CD4-positive, alpha-beta T cell treated with Interleukin-15 for 4 hours (primary cell): ENCODE measurements at places on chromosomes 4 and X.

DNA sequence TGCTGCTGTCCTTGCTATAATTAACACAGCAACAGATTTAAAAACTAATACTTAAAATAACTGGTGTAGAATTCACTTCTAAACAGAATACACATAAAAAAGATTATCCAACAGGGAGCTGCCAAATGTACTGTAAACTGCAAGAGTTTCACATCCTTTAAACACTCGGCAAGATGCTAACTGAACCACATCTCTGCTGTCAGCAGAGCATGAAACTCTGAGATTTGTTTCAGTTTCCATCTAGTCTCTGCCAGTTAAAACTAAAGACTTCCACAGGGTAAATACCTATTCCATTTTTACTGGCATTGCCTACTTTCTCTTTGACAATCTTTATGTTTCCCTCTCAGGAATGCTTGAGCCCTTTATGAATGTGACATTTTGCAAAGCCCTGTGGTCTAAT lies 127.7 kb downstream of the SLC7A11 start:
- DNase-seq, result no peak

DNA sequence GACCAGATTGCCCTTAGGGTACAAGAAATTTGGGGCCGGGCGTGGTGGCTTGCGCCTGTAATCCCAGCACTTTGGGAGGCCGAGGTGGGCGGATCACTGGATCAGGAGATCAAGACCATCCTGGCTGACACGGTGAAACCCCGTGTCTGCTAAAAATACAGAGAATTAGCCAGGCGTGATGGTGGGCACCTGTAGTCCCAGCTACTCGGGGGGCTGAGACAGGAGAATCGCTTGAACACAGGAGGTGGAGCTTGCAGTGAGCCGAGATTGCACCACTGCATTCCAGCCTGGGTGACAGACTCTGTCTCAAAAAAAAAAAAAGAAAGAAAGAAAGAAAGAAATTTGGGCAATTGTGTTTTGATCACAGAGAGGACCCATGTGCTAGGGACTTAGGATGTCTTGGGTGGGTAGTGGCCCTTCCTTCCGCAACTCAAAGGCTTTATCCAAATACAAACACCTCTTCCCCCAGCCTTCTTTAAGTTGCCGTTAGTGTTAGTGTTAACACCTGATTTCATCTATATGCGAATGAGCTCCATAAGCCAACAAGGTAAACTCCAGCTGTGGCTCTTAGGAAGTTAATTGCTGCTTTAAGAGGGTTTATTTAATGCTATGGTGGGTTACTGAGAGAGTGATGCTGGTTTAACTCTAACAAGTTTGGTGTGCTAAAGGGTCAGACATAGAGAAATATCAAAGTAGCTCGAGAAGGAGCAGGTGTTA lies 8.6 kb upstream of the CCDC110 start:
- DNase-seq, result no peak

DNA sequence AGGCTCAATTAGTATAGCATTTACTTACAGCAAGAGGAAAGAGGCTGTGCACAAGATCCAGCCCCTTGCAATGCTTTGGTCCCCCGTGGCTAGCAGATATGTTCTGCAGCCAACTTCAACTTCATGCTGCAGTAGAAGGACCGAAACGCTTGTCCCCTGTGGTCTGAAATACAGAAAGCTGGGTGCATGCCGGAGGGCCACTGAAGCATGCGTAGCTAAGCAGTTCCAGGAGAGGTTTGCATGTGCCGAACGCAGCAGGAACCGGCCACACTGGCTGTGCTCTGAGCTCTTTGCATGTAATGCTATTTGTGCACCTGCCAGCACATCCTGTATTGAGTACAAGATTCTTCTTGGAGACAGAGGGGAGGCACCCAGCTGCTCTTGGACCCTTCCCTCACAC lies 35.8 kb upstream of the SHISA3 start:
- DNase-seq, result no peak

- DNase-seq, result no peak
These were observed 484.5 kb downstream of the PACRGL start for GRCh38 chr4:21184788-21185187.

DNA sequence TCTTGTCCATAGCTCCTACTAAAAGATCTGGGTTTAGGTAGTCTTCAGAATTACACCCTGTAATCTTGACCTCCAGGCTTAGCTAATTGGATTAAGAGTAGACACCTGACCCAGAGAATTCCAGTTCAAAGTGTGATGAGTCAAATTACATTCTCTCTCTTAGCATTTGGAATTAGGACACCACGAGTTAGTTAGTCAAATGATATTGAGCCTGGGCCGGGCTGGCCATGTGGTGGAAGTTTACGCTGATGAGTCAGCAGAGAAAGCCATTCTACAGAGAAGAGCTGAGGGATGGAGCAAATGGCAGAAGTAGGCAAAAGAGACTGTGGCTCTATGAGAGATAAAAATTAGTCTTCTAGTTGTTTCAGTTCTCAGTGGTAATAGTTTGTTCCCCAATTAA lies 31.1 kb downstream of the CEP44 start:
- DNase-seq, result no peak

- DNase-seq, result no peak
These were observed 163.2 kb upstream of the FAM9B start for GRCh38 chrX:9196961-9197640.

- DNase-seq, result no peak
These were observed 55.4 kb downstream of the ZNF827 start for GRCh38 chr4:145883101-145883694.

DNA sequence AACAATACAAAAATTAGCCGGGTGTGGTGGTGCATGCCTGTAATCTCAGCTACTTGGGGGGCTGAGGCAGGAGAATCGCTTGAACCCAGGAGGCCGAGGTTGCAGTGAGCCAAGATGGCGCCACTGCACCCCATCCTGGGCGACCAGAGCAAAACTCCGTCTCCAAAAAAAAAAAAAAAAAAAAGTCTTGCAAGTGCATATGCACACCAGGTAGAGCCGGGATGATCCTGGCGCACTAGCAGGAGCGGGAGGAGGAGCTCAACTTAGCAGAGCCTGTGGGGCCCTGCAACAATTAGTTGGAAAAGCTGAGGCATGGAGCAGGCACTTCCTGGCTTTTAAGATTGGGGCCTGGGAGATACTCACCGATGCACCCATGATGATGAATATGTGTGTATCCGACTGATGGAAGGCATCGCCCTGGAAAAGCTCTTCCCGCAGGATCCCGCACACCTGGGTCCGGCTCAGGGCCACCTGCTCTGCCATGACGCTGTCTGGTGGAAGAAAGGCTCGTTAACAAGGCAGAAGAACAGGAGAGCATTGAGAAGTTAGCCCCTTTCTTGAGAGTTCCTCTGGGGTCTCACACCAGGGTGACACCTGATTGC lies 872 bp downstream of the G6PD start:
- DNase-seq, result no peak

DNA sequence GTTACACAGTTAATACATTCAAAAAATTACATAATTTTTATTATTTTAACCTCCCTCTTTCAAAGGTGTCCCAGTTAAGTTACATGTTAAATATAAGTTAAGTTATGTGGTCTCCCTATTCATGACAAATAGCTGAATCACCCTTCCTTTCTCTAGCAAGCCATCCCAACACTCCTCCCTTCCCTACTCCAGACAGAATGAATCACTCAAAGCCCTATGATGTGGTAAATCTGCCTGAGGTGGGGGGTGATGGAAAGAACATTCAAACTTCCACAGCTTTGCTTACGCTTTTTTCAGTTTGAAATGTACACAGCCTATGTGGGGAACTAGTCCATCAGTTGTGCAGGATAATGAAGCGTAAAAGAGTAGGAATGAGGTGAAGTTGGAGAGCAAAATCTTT lies 90.2 kb downstream of the CXCL13 start:
- no peak for DNase-seq

DNA sequence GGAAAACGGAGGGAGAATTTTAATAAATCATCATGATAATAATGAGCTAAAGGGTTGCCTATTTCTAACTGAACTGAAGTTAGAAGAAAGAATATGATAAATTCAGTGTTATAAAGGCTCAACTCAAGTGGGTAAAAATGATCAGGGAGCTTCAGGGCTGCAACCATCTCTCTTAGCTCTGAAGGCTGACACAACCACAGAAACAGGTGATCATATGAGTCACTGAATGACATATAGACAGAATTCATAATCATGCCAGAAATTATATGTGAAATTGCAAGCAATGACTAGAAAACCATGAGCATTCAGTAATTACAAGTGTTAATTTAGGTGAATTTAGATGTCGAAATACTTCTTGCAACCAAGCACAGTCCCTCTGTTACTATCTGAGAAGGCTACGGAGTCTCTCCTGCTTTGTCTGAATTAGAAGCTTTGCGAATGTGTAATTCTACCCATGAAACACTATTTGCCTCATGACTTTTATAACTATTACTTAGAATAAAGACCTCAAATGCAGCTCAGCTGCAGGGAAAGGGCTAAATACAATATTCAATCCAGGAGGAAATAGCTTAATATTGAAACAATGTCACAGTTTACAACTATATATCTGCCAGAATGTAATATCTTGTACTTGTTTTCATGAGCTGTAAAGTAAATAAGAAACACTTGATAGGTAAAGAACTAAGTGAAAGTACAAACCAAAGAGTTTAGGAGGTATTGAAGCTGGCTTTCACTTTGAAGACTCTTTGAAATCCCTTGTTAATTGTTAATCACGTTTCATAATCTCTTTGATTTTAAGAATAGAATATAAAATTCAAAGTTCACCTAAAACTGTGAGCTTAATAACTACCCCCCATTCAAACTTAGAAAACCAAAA lies 1972.6 kb downstream of the ARAP2 start:
- DNase-seq, result no peak

GRCh38 chr4:650951-651883 lies 22.9 kb downstream of the ATP5ME start:
- DNase-seq, result no peak

GRCh38 chr4:99395595-99396364 lies 39.4 kb downstream of the ADH7 start:
- DNase-seq, result no peak

GRCh38 chr4:48329193-48329592 lies 12.1 kb upstream of the SLAIN2 start:
- no peak for DNase-seq
